ENCODE measurements at places on chromosomes 16 and 17.

DNA sequence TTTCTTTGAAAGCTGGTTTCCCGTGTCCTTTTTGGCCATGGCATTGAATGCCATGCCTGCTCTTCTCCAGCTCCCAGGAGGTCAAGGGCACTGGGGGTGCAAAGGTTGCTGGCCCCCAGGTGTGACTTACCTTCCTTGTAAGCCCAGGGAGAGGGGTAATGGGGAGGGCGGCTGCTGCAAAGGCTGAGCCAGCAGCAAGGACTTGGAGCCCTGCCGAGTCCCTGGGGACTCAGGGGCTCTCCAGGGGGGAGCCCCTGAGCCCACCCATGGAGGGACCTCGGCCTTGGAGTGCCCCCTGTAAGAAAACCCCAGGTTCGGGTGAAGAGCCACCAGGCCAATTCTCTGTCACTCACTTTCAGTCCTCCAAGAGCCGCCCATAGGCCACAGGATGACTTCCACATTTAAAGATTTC is 5.9 kb upstream of the CCL22 start:
- no peak for DNase-seq

DNA sequence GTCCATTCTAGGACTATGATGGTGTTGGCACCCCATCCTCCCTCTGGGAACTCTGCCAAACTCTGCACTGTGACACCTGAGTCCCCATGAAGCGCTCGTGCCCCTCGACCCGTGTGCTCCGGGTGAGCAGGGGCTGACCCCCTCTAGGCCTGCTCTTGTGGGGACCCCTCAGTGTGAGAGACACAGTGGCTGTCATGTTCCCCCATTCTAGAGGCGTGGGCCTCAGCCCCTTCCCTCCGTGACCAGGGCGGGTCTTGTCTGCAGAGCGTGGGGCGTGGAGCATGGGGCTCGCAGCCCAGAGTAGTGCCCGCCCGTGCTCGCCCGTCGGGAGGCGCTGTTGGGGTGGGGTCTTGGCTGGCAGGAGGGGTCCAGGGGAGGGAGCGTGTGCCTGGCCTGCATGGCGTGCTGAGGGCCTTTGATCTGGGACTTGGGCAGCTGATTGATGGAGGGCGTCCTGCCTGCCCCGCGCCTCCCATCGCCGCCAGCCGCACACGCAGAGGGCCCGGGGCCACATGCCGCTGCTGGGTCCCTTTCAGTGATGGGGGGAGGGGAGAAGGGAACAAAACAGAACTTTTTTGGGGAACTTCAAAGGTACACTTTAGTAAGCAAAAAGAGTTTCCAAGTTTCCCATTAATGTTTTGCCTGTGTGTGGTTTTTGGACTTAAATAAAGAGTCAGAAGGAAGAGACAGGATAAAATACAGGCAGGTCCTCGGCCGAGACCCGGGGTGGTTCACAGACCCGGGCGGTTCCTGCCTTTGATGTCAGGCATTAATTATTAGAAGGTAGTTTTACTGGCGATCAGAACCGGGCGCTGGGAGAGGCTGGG is 22.5 kb downstream of the CENPX start:
- DNase-seq = no peak

- DNase-seq = no peak
Observed at GRCh38 chr17:27621536-27621935, 9.5 kb upstream of the LGALS9 start.

- DNase-seq = no peak
Observed at GRCh38 chr17:9644910-9645751, at the start of gene USP43. USP43 (plus strand) TSS chr17:9645517; CDS start chr17:9645633, 116 bp downstream.

DNA sequence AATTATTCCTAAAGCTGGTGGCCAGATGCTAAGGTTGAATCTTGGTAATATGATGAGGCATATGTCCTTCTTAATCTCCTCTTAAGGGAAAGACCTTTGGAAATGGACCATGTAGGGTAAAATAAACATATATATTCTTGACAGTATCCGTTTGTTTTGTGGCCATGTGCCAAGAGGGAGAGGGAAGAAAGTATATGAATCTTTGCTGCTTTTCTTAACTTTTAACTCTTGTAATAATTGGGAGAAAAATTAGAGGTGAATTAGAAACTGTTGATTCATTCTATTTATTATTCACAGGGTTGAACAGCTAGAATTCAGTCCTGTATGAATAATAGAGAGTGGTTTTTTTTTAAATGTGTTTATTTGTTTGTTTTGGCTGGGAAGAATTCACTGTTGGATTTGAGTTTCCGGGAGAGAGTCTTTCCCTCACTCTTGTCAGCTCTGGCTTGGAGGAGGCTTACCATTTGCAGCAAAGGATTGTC is 31.6 kb downstream of the AATF start:
- no peak for DNase-seq

- no peak for DNase-seq
Observed at GRCh38 chr17:67051837-67052236, 7.5 kb downstream of the CACNG1 start.

- DNase-seq = no peak
Observed at GRCh38 chr17:13102477-13102876, 84.7 kb upstream of the ELAC2 start.

GRCh38 chr17:49045376-49045775 is 48.2 kb downstream of the IGF2BP1 start:
- DNase-seq = no peak

DNA sequence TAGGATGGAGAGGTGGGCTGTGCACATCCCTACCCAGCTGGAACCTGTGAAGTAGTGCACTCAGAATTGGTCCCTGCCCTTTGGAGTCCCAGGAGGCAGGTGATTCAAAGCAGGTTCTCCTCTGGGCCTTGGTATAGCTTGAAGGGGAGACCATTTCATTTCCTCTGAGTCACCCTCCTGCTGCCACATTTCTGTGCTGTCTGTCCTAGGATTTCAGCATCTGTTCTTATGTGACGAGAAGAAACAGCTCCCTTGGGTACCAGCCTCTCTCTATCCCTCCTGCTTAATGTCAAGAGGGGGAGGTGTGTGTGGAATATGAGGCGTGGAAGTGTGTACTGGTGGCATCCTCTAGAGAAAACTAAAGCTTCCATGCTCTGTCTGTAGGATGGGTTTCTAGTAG is 5.0 kb upstream of the NFE2L1 start:
- no peak for DNase-seq

DNA sequence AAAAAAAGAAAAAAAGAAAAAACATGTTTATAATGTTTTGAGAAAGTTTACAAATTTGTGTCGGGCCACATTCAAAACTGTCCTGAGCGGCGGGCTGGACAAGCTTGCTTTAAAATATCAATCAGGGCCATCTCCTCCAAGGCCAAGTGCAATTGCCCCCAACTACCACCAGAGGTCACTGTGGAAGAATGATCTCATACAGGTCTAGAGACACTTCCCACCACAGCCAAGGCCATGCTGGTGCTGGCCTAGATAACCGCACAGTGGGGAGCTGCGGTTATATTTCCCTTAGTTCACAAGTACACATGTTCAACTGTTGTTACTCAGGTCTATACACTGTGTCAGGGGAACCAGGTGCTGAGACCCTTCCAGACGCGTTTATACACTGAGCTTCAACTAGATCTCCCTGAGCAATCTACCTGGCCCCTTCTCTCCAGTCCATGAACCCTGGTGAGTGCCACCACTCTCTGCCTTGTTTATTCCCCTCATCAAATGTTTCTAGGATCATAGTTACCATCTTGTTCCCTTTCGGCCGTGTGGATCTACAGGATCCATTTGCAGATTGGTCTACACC is 83.8 kb upstream of the CCL2 start:
- DNase-seq = no peak

DNA sequence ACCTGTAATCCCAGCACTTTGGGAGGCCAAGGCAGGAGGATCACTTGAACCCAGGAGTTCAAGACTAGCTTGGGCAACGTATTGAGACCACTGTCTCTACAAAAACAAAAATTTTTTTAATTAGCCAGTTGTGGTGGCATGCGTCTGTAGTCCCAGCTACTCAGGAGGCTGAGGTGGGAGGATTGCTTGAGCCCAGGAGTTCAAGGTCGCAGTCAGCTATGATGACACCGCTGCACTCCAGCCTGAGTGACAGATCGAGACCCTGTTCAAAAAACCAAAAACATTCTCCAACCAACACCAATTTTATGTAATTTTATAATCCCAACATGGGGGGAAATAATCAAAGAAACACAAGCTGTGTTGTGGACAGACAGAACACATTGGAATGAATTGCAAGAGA is 54.6 kb upstream of the TNRC6A start:
- DNase-seq = no peak

DNA sequence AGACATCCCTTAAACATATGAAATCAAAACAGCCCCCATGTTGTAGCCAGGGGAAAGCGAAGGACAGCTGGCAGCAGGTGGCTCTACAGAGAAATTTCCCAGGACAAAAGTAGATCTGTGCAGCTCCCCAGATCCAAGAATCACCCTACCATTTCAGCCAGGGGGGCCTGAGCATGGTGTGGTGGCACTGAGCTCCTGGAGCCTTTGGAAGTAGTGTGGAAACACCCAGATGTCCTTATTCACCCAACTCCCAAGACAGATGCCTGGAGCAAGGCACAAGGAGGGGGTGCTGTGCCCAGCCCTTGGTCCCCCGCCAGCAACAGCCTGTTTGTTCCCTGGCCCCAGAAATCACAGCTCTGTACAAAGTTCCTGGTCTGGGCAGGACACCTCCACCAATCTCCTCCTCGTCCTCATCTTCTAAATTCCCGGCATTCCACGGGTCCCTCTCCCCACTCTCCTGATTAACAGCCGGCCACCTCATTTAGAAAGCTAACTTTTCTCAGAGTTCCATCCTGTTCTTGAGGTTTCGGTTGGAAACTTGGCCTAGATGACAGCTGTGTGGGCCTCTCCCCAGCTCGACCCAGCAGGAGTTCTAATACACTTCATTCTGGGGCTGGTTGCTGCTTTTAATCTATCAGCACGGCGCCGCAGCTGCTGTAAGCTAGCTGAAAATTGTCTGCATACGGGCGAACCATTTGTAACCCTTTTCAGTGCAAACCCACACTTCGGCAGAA is 191.1 kb downstream of the C16orf78 start:
- DNase-seq = no peak

DNA sequence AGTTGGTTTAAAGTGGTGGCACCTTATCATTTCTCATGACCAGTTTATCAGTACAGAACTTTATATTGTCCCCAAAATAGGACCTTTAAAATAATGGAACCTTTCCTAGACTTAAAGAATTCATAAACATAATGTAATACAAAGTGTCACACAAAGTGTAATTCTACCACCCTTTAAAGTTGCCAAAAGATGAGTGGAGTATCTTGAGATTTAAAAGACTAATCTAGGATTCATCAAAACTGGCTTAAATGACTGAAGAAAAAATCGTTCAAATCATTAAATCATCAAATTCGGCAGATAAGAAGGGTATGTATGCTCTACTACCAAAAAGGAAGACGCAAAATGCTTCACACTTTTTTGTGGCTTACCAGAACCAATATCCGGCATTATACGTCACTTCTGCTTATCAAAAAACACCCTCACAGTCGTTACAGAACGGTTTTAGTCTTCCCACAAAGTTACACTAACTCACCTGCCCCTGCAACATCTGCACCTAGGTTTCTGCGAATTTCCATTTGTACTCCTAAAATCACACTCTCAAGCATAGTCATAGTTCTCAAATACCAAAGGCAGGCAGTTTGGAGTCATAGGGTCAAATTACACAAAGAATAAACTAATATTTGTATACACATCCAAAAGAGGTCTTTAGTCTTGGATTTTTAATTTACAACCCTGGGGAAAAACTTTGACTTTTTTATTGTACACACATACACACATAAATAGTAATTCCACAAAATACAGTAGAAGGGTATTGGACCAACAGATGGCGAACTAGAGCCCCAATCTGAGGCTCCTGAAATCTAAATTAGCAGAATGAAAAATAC is 1.4 kb upstream of the KANSL1 start:
- DNase-seq = no peak

GRCh38 chr17:9677896-9678295 is 32.6 kb downstream of the USP43 start:
- no peak for DNase-seq

GRCh38 chr17:72705905-72706395 is 386.5 kb downstream of the SLC39A11 start:
- DNase-seq = no peak

DNA sequence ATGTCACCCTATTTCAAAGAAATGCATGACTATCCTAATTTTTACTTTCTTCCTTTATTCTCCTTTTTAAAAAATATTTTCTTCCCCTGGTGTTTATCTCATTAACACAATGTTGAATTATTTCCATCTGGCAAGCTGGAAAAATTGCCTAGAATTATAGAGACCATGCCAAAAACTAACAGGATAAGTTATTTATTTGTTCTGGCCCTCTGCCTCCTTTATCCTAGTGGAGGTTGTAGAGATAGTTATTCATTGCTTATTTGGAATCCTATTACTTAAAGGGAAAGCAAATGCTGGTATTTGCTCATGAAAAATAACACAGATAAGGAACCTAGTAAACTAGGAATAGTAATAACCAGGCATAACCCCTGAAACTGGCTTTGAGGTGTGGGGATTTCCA is 684.9 kb upstream of the KIF2B start:
- DNase-seq = no peak

GRCh38 chr17:47332287-47332686 is 8.5 kb downstream of the EFCAB13 start:
- no peak for DNase-seq

- no peak for DNase-seq
Observed at GRCh38 chr16:84199861-84200260, 8.9 kb downstream of the ADAD2 start.

DNA sequence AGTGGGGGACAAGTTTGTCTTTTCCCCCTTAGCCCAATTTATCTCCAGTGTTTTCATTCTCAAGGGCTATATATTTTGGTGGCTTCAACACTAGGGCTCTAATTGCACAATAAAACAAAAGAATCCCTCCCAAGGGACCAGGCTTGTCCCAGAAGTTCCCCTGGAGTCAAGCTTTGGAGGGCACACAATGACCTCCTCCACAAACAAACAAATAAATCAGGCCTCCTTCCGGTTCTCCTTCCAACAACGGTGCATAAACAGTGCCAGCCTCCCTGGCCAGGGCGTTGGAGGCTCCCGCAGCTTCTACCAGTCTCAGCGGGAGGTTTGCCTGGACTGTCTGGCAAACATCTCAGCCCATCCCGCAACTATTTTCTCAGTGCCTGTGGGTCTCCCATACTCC is 188.0 kb upstream of the FOXF1 start:
- no peak for DNase-seq

- no peak for DNase-seq
Observed at GRCh38 chr17:2202996-2203575, 100.5 kb downstream of the SMG6 start.

All from NT2/D1 (cell line).